RWPE2 (cell line): ENCODE measurements at places on chromosomes 3 and 15.
A peak's percentile ranks its signal among the peaks of the same experiment; 100 is the strongest.

DNA sequence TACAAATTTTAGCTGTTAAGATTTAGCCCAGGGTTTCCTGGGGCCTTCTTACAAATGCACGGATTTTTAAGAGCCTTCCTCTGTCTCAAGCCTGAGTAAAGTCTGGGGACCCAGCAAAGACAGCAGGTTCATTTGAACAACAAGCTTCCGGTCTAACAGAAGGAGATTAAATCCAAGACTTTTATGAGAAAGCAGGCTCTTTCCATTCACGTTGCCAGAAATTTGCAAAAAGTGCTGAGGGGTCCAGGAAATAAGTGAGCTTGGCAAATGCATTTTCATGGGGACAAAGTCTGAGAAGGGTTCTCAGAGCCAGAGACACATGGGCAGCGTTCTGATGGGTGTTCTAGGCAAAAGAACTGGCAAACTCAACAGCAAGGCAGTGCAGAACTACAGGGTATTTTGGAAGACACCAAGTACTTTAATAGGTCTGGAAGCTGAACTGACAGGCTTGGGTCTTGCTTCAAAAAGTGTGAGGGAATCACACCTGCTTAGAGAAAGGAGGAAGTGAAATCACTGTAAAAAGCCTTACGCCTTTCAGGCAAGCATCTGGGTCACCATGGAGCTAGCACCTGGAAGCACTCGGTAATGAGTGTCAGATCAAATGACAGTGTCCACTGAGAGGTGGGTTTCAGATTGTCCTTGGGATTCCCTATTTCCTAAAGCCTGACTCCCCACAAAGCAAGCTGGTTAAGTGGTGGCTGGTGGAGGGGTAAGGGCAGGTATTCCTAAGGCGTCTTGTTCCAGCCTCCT, 115.8 kb upstream of the ARHGEF3 start:
- no peak for DNase-seq

- DNase-seq: no peak
Observed at GRCh38 chr15:98753726-98754656, 105.7 kb downstream of the IGF1R start.

- DNase-seq: peak; percentile 92
Observed at GRCh38 chr3:127035677-127036076, 52.8 kb downstream of the PLXNA1 start.

DNA sequence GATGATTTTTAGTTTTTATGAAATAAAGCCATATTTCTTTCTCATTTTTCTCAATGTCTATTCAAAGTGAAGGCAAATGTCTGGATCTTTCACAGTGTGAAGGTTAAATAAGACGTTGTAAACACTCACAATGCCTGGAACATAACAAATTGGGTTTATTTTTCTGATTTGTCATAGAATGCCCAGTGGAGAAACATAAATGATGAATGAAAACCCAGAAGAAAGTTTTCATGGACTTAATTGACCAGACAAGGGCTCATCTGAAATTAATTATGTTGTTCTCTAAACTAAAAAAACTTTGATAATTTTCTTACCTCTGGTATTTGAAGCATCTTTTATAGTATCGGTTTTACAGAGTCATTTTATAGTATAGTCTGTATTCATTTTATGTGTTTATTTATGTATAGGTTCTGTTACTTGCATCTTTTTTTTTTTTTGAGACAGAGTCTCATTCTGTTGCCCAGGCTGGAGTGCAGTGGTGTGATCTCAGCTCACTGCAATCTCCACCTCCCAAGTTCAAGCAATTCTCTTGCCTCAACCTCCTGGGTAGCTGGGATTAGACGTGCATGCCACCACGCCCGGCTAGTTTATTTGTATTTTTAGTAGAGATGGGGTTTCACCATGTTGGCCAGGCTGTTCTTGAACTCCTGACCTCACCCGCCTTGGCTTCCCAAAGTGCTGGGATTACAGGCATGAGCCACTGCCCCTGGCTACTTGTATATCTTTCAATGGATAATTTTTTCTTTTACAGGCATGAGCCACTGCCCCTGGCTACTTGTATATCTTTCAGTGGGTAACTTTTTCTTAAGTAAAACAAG, 15.1 kb upstream of the BNIP2 start:
- no peak for DNase-seq

- DNase-seq: no peak
Observed at GRCh38 chr3:158095814-158096704, 10.2 kb downstream of the SHOX2 start.

GRCh38 chr3:107409365-107409764, 32.1 kb downstream of the CCDC54 start:
- no peak for DNase-seq

- DNase-seq: no peak
Observed at GRCh38 chr3:110391640-110392395, 679.8 kb upstream of the NECTIN3 start.

- no peak for DNase-seq
Observed at GRCh38 chr3:81268526-81268925, 492.9 kb downstream of the GBE1 start.

GRCh38 chr3:4045756-4046155, 246.5 kb downstream of the LRRN1 start:
- no peak for DNase-seq

DNA sequence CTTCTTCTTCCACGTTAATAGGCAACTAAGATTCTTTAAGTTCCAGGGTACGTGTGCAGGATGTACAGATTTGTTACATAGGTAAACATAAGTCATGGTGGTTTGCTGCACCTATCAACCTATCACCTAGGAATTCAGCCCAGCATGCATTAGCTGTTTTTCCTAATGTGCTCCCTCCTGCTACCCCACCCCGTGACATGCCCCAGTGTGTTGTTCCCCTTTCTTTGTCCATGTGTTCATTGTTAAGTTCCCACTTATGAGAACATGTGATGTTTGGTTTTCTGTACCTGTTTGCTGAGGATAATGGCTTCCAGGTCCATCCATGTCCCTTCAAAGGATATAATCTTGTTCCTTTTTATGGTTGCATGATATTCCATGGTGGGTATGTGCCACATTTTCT, 21.1 kb downstream of the GTF2A2 start:
- DNase-seq: no peak

GRCh38 chr3:71208211-71209095, 375.1 kb downstream of the FOXP1 start:
- DNase-seq: no peak

GRCh38 chr15:59200560-59200959, 6.1 kb upstream of the LDHAL6B start:
- peak; percentile 15 for DNase-seq

GRCh38 chr3:4418156-4418555, 48.9 kb downstream of the SUMF1 start:
- DNase-seq: no peak

- peak; percentile 75 for DNase-seq
Observed at GRCh38 chr3:99659032-99659431, 20.6 kb downstream of the COL8A1 start.

DNA sequence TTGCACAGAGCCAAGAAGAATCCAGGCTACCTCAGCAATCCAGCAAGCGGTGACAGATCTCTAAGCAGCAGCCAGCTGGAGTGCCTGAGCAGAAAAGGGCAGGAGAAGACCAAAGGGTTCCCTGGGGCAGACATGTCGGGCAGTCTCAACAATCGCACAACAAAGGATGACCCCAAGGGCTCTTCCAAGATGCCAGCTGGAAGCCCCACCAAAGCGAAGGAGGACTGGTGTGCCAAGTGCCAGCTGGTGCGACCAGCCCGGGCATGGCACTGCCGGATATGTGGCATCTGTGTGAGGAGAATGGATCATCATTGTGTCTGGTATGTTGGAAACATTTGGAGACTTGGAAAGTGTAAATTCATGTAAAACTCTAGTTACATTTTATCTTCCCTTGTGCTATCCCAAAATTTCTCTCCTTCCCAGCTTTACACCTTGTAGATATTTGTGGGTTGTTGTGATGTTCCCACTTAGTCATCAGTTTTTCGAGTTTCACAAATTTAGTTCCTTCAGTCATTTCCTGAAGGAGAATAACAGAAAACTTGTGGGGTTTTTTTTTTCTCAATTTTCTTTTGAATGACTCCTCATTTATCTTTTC, 6.4 kb downstream of the ZDHHC23 start:
- no peak for DNase-seq

DNA sequence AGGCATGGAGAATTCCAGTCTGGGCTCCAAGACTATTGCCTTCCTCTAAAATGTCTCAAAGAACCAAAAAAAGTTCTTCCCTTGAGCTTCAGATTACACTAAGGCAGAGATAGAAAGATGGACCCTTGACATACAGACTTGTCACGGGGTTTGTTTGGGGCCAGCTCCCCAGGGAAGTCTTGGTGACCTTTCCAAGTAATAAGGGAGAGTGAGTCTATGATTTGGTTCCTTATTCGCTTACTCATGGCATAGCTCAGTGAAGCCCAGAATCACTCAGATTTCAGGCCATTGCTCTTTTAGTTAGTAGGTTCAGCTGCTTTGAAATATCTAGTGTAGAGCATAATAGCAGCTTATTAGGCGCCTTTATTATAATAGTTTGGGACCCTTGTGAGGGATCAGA, 90.3 kb downstream of the PLCL2 start:
- no peak for DNase-seq

GRCh38 chr3:57100046-57100695, 39.7 kb downstream of the SPATA12 start:
- no peak for DNase-seq

- DNase-seq: no peak
Observed at GRCh38 chr3:158532099-158532734, 38.8 kb upstream of the MLF1 start.

DNA sequence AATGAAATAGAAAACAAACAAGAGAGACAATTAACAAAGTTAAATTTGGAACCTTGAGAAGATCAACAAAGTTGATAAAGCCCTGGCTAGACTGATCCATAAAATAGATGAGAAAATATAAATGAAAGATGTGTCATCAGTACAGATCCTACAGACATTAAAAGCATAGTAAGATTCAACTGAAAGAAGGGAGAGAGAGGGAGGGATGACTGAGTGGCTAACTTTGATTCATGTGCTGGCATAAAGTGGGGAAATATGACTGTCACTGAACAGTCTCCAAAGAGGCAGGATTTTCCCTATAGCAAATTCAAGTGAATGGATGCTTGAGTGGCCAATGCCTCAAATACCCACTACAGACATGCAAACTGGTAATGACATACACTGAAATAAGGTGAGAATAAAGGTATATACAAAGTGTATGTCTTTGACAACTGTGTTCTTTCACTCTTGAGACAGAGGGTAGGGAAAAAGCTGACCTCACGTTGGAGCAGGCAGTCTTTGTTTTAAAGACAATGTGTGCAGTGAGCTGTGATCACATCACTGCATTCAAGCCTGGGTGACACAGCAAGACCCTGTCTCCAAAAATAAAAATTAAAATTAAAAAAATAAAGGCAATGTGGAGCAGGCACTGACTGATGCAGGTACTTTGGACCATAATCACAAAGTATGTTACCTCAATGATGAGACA, 35.9 kb upstream of the CHD2 start:
- no peak for DNase-seq

DNA sequence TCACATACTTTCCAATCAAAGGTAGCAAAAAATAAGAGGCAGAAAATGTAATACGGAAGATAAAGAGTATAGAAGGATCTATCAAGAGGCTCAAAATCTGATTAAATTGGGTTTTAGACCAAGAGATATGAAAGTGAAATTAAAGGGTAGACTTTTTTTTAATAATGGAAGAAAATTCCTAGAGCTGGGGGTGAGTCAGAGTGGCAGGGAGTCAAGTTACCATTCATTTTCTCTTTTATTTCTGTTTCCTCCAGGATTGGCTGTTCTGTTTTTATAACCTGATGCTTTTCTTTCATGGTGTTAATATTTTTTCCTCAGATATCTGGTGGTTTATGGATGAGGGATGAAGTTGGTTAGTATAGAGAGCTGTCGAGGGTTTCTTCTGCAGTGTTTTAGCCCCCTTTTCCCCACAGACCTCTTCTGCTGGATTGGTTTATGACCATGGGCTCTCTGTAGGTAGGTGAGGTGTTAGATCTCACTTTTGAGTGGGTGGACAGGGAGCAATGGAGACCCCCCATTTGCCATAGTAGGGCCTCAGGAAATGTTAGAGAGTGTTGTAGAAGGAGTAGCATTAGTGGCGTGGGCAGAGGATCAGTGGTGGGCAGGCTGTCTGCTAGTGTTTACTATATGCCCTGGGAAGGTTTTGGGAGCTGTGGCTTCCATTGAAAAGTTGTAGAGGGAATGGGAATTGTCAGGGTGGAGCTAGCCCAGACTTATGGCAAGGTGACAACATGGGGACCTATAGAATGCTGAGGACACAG, 201.6 kb upstream of the GOLGA6L4 start:
- no peak for DNase-seq

DNA sequence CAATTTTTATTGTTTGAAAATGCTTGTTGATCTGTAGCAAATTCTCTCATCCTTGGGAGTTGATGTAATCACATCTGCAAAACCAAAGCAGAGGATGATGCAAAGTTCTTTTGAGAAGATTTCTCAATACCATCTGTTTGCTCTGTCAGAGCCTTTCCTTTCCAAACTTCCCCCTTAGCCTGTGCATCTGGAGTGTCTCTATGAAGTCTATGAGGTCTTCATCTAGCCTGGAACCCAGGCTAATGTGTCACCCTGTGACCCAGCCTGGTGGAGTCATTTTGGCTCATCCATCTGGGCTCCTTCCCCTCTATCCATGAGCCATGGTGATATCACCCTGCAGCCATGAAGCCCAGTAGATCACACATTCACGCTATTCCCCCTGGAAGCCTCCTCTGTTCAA, 123.2 kb upstream of the SLC7A14 start:
- no peak for DNase-seq

DNA sequence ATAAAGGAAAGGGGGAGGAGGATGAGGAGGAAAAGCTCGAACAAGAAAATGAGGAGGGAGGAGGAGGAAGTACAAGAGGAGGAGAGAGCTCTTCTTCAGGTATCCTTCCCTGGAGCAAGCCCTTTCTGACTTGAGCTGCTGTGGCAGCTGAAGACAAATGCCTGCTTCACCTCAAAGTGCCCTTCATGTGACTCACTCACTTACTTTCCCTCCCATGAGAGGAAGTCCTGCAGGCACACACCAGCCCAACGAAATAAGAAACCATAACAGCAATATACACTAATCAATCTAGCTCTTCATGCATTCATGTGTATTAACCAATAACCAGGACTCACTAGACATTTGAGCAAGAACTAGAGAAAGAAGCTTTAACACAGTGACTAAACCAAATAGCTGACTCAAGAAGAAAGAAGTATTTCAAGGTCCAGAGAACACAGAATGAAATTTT, 251.9 kb downstream of the IGSF11 start:
- DNase-seq: no peak

GRCh38 chr3:36149447-36149865, 230.8 kb upstream of the STAC start:
- DNase-seq: no peak
